Right renal cortex interstitium (tissue), 3 donors: ENCODE measurements at places on chromosomes 6 and 20. TPM values are rescaled to one million over a fixed set of nuclear protein-coding genes. Genes with fewer than 3 reads are reported as not detected.
A peak's percentile ranks its signal among the peaks of the same experiment; 100 is the strongest.

GRCh38 chr6:40845553-40845952 lies 193.5 kb downstream of the UNC5CL start:
- no peak for DNase-seq

The MCHR2 gene
- polyA plus RNA-seq: not detected

DNA sequence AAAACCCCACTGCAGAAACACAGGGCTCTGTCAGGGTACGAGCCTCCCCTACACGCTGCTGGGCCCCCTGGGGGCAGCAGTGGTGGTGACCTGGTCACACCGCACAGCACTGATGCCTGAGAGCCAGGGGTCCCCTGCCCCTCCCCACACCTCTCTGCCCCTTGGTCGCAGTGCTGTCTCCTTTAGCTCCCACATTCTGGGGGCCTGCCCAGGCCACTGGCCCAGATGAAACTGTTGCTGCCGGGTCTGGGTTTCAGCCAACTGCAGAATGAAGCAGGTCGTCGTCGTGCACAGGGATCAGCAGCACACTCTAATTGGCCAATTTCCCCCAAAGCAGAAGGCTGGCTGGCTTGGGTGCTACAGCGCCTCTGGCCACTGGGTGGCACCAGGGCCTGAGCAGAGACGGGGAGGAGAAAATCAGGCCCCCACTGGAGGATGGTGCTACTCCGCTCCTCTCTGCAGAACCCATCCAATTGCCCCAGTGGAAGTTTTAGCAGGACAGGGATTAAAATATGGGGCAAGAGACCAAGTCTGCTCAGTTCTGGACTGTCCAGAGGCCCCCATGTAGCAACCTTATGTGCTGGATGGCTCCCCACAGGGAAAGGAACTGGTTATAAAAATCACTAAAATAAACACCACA lies 26.1 kb downstream of the DIDO1 start:
- no peak for DNase-seq

- peak; percentile 39 for DNase-seq
These were observed 24.4 kb downstream of the CNBD2 start for GRCh38 chr20:35992713-35993335.

DNA sequence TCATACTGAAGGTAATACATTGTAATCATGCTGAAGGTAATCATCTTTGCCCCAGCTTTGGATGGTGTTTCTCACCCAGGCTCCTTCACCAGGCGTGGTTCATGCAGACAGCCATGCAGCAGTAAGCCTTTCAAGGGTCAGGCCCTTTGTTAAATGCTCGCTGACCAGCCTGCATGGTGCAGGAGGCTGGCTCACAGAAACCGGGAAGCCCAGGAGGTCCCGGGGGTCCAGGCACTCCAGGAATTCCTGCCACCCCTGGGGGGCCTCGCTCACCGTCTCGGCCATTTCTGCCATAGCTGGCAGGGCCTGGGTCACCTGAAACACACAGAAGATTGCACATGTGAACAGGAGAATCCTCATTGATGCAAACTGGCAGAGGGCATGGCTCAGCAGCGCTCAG lies 86.1 kb downstream of the COL9A1 start:
- DNase-seq: no peak

GRCh38 chr6:149683256-149683859 lies 34.5 kb downstream of the LATS1 start:
- no peak for DNase-seq

DNA sequence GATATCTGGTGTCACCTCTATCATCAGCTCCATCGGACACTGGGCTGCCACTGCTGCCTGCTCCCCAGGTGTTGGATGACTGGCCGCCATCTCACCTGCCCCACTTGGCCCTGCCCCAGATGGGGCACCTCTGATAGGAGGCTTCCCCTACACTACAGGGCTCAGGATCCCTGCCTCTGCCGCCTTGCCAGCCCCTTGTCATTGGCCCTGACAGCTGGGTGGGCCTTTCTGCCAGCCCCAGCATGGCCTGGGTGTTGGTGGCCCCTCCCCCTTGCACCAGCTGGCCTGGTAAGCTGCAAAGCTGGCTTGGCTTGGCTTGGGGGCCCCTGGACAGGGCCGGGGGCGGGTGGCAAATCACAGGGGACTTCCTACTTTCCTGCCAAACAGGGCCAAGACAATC lies 10.6 kb downstream of the PACSIN1 start:
- no peak for DNase-seq

DNA sequence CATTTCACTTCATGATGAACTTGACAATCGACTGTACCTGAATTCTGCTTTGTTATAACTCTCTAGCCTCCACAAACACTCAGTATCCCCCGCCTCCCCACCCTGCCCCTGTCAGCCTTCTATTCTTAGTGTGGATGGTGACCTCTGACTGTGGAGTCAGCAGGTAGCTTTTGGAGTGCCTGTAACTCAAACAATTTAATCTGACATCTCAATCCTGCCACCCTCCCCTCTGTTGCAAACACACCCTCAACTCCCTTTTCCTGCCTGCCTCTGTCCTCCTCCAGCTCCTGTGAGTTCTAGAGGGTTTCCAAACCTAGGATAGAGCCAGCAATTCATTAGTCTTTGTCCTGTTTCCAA lies 20.3 kb downstream of the DAAM2 start:
- DNase-seq: no peak

The TSPO2 gene
- 0.87 TPM for polyA plus RNA-seq

The SLC26A8 gene
- 0.67 TPM for polyA plus RNA-seq

The ACAT2 gene
- polyA plus RNA-seq: 64.8 TPM

DNA sequence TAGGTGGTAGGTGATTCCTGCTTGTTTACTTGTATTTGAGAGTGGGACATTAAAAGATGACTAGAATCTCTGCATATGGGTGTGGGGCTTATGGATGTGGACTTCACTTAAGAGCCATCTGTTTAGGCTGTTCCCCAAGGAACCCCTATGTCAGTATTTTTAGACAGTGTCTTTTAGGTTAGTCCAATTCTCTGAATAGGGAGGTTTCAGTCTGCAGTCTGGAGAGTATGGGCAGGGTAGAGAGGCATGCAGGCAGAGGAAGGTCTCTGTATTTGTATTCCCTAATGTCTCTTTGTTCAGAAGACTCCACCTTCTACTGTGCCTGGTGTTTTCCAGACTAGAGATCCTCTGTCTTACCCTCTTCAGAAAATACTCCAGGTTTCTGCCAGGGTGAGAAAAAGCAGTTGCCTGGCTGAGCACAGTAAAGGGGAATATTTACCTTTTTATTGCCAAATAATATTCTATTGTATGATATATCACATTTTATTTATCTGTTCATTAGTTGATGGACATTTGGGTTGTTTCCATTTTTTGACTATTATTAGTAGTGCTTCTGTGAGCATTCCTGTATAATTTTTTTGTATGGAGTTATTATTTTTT lies 19.1 kb downstream of the SLX4IP start:
- DNase-seq: no peak

DNA sequence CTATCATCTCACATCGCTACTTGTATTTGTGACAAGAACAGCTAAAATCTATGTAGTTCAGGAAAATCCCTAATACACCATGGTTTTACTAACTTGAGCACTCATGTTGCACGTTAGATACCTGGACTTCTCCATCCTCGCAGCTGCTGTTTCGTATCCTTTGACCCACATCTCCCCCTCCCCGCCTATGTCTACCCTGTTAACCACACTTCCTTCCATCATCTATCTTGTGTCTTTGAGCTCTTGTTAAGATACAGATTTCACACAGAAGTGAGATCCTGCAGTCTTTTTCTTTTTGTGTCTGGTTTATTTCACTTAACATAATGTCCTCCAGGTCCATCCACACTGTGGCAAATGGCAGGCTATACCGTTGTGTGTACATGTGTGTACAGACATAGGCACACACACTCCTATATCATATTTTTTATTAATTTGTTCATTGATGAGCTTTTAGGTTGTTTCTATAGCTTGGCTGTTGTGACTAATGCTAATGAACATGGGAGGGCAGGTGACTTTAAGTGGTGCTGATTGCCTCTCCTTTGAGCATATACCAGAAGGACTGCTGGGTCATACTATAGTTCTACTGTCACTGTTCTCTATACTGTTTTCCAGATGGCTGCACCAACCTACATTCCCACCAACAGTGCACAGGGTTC lies 117.8 kb downstream of the WDR27 start:
- no peak for DNase-seq

DNA sequence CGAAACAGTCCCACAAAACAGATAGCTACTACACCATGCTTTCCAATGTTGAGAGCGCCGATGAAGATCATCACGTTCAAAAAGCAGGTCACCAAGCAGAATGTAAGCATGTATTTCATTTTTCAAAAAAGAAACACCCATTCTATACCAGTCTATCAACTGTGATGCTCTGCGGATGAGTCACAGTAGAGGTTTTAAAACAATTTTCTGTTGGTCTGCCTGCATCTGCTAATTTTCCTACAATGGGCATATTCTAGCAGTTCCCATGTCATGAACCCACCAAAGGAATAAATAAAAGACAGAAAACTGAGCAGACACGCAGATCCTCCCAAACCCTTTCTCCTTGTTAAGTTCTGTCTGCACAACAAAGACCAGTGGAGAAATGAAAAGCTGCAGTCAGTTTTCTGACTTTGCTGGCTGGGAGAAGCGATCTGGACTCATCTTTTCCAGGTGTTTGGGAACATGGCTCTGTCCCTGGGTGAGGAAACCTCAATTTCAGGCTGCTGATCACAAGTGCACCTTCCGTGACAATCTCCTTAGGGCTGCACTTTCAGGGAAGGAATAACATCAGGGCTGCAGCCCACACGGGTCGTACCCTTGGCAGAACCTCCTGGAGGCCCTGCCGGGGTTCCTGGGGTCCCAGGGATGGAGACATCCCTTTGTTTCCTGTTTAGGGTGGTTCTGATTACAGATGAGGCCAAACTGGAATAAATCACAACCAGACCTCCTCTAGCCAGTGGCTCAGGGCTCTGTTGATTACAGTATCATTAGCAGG lies 200.1 kb downstream of the BMP7 start:
- no peak for DNase-seq

The IMPG1 gene
- polyA plus RNA-seq: 2.2 TPM

- no peak for DNase-seq
These were observed 19.5 kb downstream of the NDUFAF4 start for GRCh38 chr6:96878143-96878542.

The LY6G6C gene
- 0.22 TPM for polyA plus RNA-seq

DNA sequence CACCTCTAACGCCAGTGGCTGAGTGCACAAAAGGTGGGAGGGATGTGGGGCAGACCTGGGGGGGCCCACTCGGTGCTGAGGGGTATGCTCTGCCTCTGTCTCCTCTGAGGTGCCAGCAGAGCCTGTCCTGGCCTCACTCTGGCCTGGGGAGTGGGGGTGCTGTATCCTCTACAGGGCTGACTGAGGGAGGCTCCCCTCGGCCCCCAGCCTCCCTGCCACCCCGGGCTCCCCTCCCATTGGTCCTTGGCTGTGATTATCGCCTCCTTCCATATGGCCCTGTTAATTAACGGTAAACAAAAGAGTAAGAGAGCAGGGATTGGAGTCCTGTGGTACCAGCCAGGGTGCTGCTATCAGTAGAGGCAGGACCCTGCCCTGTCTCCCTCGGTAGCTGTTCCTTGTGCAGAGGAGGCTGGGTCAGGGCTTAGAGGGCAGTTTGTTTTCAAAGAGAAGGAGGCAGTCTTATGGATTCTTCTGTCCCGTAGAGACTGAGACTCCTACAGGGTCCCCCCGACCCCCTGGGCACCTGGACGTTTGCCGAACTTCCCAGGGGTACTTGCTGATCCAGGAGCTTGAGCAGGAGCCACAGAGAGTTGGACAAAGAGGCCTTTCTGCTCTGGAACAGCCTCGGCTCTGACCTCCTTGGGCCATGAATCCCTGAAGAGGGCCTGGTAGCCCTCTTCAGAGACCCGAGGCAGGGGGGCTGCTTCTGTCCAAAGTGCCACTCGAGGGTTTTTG lies 1.8 kb downstream of the MYT1 start:
- DNase-seq: no peak

GRCh38 chr20:58712151-58712791 lies 19.7 kb downstream of the NPEPL1 start:
- no peak for DNase-seq

DNA sequence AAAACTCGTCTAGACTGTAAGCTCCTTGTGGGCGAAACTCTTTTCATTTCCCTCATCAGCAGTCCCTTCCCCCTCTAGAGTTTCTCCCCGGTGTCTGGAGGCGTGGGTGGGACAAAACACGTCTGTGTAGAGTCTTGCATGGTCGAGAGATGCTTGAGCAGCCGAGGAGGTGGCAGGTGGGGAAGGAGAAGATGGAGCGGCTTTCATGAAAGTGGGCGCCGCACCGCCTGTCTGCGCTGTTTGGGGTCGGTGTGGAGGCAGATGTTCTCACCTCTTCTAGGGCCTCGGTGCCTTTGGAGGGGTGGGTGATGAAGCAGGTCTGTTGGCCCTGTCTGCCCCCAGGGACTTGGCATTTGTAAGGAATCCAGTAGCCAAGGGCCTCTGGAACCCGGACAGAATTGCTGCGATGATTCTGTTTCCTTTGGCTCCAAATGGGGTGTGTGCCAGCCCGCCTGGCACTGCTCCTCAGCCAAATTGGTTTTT lies 1.2 kb downstream of the BRPF3 start:
- DNase-seq: no peak

GRCh38 chr6:61751986-61752385 lies 534.0 kb downstream of the KHDRBS2 start:
- no peak for DNase-seq

The KCNK16 gene
- polyA plus RNA-seq: not detected

DNA sequence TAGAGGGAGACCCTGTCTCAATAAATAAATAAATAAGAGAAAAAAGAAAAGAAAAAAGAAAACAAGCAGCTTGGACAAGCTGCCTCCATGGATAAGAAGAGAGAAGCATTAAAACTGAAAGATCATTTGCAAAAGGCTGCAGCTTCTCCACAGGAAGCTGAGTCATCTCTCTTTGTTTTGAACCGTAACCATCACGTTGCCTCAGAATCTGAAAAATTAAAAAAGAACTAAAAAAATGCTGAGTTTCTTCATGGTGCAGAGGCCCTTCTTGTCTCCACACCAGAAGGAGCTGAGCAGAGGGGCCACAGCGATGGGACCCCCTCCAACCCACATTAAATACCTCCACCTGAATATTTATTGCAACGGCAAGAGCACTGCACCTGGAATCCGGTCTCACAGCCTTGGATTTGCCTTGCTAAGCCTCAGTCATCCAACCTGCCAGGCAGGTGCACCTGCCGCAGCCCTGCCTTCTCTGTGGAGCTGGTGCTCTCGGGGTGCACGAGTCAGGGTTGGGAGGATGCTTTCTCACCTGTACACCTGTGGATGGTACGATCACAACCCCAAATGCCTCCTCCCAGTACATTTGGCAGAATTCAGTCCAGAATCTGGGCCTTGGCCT lies 28.1 kb downstream of the TOX2 start:
- DNase-seq: no peak

The NKX2-2 gene
- not detected for polyA plus RNA-seq

DNA sequence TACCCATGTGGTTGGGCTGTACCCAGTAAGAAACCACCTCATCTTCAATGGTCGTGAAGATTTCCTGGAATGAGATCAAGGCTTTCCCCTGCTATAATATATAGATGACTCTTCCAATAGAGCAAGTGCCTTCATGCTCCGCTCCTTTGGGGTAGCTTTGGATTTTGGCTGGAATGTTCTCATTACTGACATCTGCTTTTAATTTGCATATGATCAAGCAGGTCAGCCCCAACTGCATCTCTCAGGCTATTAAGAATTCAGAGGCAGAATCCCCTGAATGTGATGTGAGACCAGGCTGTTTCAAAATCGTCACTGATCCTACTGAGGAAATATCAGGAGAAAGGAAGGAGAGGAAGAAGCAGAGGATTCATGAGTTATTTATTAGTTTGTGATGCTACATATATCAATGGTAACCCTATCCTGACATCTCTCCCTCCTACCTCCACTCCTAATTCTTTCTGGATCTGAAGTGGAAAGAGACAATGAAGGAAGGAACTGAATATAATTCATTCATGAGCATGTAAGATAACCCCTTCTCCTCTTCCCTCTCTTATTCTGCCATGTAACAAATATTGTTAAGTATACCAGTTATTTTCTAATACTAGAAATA lies 47.6 kb upstream of the FUCA2 start:
- DNase-seq: no peak

GRCh38 chr6:84453499-84453898 lies 226.1 kb upstream of the CEP162 start:
- no peak for DNase-seq
